ENCODE measurements at places on chromosomes 11 and 22.

DNA sequence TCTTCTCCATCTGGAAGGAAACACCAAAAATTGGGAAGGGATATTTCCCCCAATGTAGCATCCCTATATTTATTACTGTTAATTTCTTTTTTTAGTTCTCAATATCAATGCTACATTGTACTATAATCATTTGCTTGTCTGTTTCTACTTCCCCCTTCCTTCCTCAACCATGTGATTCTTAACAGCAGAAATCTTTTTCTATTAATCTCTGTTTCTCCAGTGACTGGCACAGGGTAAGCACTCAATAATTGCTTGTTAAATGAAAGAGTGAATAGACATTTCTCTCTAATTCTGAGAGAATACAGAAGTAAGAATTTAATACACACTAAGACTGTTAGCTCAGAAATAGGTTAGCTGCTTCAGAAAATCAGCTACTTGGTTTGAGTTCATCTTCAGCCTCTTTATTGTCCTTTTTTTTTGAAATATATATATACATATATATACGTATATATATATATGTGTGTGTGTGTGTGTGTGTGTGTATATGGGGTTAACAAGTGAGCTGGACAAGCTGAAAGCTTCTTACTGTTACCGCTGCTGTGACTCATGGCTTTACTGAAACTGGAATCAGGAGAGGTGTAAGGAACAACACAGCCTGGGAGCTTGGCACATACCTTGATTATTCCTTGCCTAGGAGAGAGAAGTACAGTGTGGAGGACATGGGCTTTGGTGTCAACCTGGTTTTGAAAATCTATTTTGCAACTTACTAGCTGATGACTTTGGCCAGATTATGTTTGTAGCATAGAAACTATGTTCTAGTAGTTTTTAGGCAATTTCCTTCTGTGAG lies 26.2 kb upstream of the PDE3B start:
- DNase-seq, result no peak

GRCh38 chr11:110968348-110969062 lies 256.3 kb upstream of the ARHGAP20 start:
- DNase-seq, result no peak

- DNase-seq, result no peak
Measured at GRCh38 chr11:83816572-83817187, 530.5 kb upstream of the CCDC90B start.

DNA sequence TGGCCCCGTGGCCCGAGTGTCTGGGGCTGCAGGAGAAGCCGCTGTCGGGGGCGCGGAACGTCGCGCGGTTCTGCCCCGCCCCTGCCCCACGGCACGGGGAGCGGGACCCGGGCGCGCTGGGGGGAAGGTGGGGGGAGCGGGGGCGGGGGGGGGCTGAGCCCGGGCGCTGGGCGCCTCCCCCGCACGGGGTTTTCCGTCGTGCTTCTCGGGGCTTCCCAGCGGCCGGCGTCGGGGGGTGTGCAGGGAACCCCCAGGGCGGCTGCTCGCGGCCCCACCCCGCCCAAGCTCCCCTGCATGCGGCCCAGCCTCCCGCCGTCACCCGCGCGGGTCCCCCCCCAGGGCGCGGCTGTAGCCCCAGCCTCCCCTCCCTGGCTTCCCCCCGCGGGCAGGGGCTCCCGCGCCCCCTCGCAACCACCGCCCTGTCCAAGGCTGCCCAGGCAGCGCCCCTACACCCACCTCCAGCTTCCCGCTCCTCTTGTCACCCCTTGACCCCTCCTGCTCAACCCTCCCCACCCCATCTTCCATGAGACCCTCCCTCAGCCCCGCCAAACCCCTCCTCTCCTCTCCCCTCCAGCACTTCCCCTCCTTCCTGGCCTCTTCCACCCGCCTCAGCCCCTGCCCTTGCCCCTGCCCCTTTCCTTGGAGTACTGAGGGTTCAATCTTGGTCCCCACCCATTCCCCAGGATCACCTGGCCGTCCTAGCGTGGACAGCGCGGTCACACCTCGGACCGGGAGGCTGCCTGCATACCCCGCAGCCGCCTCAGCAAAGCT lies 1.7 kb downstream of the IL17REL start:
- DNase-seq, result no peak

GRCh38 chr22:36409056-36409455 lies 21.3 kb upstream of the MYH9 start:
- no peak for DNase-seq

- DNase-seq, result no peak
Measured at GRCh38 chr11:13061294-13061990, 52.3 kb downstream of the RASSF10 start.

GRCh38 chr11:128133501-128133900 lies 453.9 kb downstream of the ETS1 start:
- no peak for DNase-seq

DNA sequence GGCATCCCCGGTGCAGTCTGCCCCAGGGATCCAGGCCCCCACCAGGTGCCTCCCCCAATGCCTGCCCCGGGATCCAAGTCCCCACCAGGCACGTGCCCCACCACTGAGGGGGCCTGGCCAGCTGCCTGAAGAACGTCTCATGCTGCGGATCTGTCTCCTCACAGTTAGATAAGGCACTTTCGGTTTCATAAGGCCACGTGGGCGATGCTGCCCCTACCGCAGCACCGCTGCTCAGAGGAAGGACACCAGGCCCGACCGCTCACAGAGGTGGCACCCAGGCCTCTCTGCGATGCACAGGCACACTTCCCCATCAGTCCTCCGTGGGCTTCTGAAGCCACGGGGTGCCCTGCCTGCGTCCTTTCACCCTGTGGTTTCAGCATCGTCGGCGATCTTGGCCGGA lies 68.1 kb upstream of the BID start:
- DNase-seq, result no peak

DNA sequence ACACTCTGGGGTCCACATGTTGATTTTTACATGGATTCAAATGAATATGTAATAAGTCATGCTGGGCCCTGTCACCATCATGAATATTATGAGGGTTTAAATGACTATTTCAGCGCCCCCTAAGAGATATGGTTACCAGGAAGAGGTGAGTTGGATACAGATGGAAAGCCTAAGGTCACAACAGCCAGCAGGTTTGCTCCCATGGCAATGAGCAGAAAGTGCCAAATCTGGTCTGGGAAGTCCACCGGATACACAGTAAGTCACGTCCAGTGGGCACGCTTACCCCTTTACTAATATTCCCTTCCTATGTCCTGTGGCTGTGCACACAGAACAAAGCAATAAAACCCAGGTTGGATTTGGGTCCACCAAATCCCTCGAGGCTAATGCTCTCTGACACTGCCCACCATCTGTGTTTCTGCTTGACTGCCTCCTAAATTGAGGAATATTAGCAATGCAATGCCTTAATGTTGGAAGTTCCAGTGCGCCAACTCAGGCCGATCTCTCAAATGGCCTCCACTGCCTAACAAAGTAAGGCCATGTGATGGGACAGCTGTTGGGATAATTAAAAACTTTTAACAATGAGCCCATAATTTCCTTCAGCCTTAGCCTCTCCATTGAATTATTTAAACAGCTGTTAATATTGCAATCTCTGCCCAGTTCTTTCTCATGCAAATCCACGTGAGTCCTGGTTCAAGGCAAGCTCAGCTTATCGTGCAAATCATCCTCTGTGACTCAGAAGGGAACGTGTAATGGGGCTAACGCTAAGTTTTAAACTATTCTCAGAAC lies 97.6 kb downstream of the SLC1A2 start:
- DNase-seq, result no peak

DNA sequence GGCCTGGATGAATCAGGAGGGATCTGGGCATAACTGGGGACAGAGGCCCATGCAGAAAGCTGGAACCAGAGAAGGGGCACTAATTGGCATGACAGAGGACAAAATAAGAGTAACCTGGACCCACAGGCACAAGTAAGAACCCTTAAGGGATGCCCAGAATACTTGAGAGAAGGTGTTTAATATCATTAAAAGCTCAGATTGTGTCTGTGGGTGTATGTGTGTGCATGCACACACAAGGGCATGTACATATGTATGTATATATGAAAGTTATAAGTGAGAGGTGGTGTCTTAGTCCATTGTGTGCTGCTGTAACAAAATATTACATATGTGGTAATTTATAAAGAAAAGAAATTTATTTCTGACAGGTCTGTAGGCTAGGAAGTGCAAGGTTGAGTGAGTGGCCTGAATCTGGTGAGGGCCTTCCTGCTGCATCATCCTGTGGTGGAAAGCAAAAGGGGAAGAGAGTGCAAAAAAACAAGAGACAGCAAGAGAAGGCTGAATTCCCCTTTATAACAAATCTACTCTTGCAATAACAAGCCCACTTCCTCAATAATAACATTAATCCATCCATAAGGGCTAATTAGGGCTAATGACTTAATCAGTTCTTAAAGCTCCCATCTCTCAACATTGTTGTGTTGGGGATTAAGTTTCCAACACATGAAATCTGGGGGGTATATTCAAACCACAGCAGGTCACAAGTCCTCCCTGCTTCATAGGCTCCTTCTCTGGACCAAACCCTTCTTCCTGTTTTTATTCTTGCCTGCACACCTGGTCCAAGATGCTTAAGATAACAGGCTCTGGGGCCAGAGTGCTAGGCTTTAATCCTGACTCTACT lies 68.3 kb upstream of the POU2AF2 start:
- DNase-seq, result no peak

GRCh38 chr22:31956360-31956759 lies 12.0 kb downstream of the YWHAH start:
- DNase-seq, result no peak

DNA sequence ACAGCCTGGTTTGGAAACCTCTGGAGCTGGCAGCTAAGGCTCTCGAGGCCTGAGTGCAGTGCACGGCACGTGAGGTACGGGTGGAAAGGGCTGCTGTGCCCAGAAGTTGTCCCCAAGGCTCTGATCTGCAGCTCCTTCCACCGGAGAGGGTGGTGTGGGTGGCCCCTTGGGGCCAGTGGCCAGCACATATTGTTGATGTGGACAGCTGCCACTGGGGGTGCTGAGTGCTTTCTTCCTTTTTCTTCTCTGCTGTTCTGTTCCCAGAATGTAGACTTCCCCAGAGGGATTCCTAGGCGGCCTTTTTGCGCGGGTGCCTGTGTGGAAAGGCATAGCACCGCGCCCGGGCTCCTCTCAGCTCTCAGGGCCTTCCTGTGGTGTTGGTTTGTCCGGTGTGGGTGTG lies 1476.5 kb downstream of the TBC1D22A start:
- no peak for DNase-seq

- DNase-seq, result peak; percentile 75
Measured at GRCh38 chr11:20035701-20036601, 124.3 kb downstream of the DBX1 start.

- no peak for DNase-seq
Measured at GRCh38 chr11:130706572-130706971, 209.7 kb downstream of the SNX19 start.

DNA sequence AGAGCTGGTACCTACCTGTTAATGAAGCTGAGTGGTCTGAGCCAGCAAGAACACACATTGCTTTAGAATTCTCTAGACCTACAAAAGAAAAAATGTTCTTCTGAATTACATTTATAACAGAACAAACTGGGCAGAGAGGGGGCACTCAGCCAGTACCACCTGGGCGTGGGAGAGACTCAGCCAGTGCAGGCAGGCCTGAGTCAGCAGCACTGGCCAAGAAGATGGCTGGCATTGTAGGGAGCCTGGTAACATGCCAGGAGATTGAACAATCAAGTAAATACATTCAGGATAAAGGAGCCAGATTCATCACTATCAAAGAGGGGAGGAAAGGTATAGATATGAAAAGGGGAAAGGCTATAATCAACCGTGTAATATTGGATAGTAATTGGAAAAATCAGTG lies 19.9 kb downstream of the SERGEF start:
- DNase-seq, result no peak

- DNase-seq, result no peak
Measured at GRCh38 chr11:71298761-71299181, 46.4 kb upstream of the SHANK2 start.

GRCh38 chr11:60960405-60960804 lies 8.4 kb upstream of the SLC15A3 start:
- no peak for DNase-seq

- no peak for DNase-seq
Measured at GRCh38 chr22:17833489-17833888, 59.2 kb upstream of the BID start.

- DNase-seq, result no peak
Measured at GRCh38 chr22:41780746-41781505, 19.6 kb upstream of the CCDC134 start.

DNA sequence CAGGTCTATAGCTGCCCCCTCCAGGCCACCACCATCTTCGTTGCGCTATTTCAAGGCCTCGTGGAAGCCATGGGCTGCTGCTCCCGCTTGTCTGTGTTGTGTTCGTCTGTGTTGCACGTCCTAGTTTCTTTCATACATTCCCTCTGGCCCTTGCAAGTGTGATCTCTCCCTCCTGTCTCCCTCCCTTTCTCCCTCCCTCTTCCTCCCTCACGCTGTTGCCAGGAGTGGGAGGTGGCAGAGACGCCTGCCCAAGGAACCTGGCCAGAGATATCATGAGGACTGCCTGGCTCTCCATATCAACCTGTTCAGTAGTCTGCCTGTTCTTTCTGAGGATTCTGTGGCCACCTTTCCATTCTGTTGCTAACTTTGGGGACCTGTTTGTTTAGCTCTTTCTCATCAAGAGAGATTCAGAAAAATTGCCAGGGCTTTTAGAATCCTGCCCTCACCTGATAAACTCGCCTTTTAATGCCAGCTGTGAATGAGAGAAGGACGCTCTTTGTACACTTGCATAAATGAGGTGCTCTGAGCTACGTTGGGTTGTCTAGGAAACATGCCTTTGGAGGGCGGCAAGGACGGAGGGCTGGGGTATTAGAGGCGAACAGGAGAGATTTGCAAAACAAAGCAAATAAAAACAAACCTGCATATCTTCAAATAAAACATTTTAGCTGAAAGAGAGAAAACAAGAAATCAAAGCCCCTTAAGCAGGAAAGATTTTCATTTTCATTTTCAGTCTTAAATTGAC lies 185.2 kb downstream of the TBC1D22A start:
- no peak for DNase-seq

GRCh38 chr11:63670433-63671321 lies 499 bp downstream of the ATL3 start:
- no peak for DNase-seq

DNA sequence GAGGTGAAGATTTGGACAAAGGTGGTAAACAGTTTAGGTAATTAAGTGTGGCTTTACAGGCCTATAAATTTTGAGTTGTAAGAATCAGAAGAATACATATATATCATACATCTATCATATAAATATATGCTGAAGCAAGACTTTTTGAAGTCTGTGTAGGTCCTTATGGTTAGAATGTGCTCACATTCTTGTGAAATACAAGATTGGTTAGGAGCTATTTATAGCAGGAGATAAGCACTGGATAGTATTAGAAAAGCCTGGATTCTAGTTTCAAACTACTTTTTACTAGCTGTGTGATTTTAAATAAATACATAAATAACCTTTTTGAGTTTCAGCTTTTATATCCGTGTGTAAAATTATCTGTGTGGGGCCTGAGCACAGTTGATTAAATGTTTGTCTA lies 42.3 kb downstream of the ANKRD42 start:
- no peak for DNase-seq

DNA sequence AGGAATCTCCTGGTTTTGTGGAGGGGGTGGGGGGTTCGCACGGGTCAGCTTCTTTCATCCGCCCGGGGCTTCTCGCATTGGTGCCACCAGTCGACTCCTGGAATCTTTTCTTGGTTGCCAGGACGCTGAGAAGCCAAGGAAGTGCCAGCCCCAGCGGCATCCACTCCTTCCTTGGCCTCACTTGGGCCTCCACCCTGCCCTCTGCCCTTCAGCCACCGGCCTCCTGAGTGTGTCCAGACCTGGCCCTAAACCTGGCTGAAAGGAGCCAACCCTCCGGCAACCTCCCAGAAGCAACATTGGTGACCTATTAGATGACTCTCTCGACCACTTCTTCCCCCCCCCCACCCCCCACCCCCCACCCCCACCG lies 518 bp upstream of the GALNT18 start:
- no peak for DNase-seq
